CD4-positive, alpha-beta T cell treated with Interferon gamma for 1 hour (primary cell): ENCODE measurements at places on chromosomes 6 and 20.

DNA sequence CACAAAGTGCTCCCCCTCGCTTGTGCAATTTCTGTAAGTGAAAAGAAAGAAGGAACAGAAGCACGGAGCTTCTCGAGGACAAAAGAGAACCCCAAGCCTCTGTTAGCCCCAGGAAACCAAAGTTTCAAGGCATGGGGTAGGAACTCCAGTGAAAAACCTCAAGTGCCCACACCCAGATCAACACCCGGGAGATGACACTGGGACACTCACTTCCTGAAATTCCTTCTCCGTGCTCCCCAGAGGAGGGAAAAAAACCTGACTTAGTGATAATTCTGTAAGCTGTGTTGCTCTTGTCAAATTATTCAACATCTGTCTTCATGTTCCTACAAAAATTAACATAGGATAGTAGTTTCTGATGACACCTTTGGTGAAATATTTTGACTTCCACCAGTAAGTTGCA, 4.6 kb downstream of the MDGA1 start:
- DNase-seq, result no peak

- DNase-seq, result no peak
These were observed 322.8 kb upstream of the GJE1 start for GRCh38 chr6:141809901-141810300.

DNA sequence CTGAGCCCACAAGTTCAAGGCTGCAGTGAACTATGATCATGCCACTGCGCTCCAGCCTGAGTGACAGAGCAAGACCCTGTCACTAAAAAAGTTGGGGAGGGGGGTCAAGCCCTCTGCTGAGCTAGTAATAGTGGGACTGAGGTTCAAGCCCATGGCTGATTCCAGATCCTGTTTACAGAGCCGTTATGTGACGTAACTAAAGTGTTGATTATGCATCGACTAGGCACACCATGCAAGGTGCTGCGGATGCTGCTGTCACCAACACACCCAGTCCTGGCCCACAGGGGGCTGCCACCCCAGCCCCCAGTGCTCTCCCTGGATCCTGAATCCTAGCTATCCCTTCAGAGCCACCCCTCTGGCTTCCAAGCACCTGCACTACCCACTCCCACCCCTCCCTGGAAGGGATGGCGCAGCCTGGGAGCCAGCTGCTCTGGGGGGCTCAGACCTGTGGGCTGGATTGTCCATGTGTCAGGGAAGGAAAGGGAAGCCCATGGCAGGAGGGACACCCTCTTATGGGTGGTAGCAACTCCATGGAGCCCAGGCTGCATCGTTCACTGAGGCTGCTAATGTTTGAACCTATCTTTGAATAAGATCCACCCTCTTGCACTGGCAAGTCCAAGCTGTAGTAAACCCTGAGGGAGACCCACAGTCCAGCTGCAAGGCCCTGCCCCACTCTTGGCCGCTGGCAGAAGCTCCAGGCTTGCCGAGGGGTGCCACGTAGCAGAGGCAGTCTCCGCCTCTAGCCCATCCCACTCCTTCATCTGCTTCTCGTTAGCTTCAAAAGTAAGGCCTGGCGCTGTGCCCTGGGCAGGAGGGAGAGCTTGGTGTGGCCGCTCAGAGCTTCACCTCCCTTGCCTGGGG, 95.0 kb downstream of the SNX5 start:
- DNase-seq, result no peak

DNA sequence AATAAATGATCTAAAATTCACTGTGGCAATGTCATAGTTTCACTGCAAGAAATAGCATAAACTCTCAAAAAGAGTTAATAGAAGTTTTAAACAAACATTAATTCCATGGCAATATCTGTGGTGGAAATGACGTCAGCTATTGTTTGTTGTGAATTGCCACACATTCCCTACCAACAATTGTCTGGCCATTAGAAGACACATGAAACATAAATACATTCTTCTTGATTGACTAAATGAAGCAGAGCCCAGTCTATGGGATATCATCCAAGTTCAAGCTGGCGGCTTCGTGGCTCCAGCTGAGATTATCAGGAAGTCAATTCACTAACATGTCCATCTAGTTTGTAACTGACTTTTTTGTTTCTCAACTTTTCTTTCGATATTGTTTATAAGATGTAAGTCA, 369.0 kb downstream of the ARHGAP18 start:
- no peak for DNase-seq

- no peak for DNase-seq
These were observed at the start of gene DEFB123 for GRCh38 chr20:31440012-31440659. Gene DEFB123, plus strand, starts transcription at chr20:31440632. Its CDS starts 67 bp downstream, at chr20:31440699.

DNA sequence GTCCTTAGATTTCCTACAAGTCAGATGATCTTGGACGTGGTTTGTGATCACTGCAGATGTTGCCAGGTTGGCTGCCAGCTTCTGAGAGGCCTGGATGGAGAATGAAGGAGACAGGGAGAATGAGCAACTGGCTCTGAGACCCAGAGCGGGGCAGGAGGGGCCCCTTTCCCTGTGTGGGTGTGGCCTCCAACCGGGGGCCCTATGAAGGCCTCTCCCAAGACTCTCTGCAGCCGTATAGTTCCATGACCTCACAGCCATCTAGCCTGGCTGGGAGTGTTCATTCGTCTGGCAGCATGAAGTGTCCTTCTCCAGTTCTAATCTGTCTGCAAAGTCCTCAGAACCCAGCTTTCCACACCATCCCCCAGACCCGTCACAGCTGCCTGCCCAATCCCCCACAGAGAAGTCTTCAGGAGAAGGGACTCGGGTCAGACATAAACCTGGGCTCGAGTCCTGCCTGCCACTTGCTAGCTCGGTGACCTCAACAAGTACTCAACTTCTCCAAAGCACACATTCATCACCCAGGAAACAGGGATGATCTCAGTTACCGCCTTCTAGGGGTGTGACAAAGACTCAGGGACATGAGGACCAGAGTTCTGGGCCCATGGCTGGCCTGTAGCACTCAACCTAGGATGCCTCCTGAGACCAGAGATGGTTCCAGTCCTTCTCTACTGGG, 122.6 kb downstream of the EDN3 start:
- no peak for DNase-seq
